ENCODE measurements at places on chromosomes 5 and 9.

DNA sequence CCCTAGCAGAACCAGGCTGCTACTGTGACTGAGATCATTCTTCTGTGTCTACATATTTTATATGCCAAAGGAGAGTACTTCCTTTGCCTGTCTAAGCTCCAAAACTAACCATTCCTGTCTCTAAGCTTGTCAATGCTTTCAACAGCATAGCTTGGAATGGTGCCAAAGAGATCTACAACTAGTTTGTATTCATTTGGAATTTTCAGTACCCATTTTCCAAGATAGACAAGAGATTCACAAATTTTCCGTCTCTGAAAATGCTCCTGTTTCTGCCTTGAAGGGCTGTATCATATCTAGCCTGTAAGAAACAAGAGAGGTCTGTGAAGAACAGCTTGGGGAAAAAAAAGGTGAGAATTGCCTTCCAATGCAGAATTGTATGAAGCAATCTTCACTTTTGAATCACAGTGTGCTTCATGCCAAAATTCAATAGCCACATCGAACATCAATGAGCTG is 334.4 kb upstream of the ACTBL2 start:
- DNase-seq = no peak

DNA sequence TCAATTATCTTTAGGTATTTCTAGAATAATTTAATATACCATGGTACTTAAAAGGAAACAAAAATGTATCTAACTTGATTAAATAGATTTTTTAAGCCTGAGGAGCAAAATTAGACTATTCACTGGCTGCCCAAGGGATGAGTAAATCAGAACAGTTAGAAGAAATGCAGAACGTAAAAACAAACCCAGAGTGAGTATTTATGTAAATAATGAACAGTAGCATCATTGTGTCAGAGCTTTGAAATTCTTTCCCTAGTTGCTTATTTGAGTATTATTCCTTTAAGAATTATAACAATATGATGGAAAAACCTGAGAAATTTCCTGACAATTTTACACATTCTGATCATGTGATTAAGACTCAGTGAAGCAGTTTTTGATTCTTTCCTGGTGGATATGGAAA is 200.9 kb downstream of the GDNF start:
- DNase-seq = no peak

DNA sequence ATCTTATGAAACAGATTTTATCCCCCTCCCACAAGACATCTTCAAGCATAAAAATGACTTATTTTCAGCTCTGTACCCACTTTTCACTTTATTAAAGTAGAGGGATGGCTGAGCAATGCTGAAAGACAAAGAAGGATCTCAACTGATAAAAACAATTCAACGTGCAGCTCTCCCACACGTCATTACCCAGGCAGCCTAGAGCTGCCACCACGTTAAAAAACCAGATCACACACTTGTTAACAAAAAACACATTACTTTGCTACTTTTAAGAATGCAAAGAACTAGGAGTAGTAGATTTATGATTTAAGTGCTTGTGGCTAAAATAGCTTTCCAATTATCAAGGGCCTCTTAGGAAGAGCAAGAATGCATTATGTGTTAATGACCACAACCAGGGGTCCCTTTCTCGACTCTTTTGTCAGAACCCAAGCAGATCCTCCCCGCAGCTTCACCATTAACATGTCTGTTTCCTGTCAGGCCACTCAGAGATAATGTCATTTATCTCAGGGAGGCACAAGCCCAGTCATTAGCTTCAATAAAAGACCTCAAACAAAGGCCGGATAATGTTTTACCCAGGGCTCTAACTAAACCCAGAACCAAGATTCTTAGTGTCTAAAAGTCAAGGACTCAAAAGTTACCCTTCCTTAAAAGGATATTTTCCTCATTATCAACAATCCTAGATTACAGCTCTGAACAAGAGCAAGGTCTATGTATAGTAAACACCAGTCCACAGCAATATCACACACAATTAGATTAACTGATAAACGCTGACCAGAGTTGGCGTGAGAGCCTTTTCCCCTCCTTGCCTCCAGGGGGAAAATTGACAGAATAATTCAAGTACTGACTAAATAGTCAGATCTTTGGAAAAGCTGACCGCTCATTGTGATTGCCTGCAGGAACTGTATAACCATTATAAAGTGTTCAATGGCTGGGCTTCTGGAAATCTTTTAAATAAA is 7.5 kb downstream of the ZNF608 start:
- no peak for DNase-seq

DNA sequence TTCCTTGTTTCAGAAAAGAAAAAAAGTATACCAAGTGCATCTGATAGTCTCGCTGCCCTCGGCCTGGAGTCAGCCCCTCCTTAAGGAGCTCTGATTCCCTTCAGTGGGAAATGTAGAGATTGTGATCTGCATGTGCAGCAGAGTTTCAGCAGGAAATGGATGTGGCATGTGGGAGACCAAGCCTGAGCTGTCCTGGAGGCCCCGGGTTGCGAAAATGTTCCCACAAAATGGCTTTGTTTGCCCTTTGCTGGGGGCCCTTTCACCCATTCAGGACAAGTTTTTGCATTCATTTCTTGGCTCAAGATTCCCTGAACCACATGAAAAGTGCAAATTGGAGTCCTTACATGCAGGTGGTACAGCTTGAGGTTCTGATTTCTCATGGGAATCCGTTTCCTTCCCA is 230.9 kb downstream of the GADD45G start:
- DNase-seq = no peak

DNA sequence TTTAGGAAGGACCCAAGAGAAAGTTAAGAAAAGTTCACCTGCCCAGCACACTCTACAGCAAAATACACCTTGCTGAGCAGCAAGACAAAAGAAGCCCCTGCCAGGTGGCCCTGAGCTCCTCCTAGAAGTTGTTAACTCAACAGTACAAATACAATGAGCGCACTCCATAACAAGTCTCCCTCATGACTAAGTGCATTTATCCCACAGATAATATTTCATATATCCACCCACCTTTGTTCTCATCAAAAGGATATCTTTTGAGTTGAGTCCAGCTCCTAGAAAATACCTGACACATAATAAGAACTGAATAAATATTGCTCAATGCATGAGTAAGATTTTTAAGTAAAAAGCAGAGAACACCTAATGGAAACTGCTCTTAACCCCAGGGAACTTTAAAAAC is 73.3 kb downstream of the ABCA1 start:
- no peak for DNase-seq

DNA sequence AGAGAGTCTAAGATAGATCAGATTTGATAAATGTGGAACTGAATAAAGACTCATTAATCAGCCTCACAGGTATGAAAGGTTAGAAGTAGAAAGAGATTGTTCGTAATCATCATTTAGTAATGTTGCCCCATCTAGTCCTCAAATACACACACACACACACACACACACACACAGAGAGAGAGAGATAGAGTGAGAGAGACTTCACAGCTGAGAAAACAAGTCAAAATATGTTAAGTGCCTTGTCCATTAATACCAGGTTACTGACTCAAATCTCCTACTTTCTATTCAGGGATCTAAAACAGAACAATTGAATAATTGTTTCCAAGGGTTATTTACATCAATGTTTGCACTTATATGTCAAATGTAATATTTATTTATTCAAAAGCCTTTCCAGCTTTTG is 284.6 kb downstream of the MRPS30 start:
- DNase-seq = no peak

DNA sequence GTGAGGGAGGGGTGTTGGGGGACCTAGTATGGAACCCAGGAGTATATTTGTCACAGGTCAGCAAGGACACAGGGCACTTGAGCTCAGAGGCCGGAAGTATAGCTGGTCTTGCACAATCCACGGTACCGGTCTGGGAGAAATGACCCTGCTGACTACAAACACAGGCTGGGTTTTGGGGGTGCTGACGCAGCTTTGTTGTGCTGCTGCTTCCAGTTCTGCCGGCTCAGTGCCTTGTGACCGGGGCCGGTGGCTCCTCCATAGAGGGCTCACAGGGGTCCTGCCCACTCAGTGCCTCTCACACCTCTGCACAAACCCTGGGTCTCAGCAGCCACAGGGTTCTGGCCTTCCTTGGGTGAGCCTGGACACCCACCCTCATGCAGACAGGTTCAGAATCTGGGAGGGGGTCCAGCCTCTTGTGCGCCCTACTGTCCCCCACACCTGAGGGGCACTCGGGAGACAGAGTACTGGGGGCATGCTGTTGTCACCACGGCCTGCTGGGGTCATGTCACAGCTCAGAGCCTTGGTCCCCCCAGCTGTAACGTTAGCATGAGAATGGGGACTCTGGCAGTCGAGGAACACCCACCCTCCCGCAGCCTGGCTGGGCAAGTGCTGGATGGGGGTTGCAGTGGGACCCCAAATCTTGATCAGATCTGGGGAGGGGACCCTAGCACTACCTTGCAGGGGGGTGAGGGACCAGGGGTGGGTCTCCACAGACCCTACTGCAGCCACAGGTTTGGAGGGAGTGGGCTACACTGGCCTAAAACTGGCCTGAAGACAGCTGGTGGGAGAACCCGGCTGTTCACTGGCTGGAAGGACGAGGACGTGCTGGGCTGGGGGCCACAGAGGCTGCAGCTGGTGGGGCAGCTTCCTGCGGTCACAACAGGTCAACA is 17.7 kb downstream of the NINJ1 start:
- DNase-seq = no peak

- no peak for DNase-seq
Observed at GRCh38 chr5:126366199-126366560, 57.0 kb upstream of the GRAMD2B start.

- DNase-seq = no peak
Observed at GRCh38 chr5:59843511-59844213, 49.9 kb downstream of the PDE4D start.

DNA sequence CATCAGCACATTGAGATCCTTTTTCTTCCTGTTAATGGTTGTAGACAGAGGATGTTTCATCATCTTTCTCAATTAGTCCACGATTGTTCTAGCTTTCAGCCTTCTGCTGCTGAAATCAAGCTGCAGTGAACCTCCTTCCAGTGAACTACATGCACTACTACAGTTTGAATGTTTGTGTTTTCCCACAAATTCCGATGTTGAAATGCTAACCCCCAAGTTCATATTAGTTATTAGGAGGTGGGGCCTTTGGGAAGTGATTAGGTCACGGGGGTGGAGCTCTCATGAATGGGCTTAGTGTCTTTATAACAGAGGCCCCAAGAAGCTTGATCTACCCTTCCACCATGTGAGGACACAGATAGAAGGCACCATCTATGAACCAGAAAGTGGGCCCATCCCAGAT is 32.9 kb downstream of the NSG2 start:
- no peak for DNase-seq

- no peak for DNase-seq
Observed at GRCh38 chr5:168118042-168118668, 173.3 kb upstream of the WWC1 start.

DNA sequence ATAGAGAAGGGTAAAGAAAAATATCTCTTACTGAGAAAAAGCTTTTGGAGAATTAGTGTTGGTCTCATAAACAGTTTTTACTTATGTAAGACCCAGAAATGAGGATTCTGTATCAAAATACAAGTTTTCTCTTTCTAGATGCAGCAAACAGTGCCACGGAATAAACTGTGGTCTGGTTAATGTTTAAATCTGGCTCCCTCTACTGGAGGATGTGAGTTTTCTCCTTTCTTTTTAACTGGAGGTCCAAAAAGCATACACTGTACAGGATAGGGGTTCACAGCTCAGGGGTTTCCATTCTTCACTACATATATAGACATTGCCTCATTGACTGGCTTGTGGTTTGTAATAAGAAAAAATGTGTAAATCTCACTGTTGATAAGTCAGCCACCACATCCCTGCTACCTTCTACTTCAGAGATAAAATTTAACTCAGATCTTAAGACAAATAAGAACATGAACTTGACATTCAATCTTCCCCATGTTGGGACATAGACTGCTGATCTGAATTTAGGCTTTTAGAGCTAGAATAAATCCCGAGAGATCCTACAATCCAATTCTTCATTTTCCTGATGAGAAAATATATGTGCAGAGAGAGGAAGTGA is 98.9 kb downstream of the CFAP95 start:
- no peak for DNase-seq

GRCh38 chr5:109668668-109669422 is 20.9 kb upstream of the MAN2A1 start:
- DNase-seq = no peak

- DNase-seq = no peak
Observed at GRCh38 chr5:1178529-1179382, 22.6 kb upstream of the SLC6A19 start.

DNA sequence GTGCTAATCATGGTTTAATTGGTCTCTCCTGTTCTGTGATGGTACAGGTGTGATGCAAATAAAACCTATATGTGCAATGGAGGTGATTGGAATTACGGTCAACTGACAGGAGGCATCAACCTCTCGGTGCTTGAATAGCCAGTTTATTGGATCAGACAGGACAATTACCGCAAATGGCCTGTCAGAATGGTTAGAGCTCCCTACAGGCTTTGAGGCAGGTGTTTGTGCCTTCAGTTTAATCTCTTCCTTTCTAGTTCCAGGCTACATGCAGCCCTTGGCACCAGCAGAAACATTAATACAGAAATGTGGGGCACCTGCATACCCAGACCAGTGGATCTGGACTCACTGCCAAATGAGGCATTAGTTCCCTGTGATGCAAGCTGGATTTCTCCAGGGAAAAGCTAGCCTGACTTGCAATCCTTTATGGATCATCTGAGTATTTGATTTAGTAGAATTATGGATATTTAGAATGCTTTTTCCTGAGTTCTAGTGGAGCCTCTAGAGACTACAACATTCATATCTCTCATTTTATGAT is 128.6 kb downstream of the MAT2B start:
- DNase-seq = no peak

DNA sequence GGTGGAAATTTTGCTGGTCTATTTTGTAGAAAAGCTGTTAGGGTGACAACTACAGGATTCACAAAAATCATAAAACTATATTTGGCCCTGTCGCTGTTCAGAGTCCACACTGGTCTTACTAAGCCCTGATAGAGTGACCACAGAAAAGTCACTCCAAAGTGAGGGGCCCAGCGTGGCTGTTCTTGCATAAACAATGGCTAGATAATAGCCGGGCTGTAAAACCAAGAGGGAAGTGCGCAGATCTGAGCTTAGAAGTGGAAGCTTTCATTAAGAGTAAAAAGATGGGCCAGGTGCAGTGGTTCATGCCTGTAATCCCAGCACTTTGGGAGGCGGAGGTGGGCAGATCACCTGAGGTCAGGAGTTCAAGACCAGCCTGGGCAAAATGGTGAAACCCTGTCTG is 15.5 kb upstream of the CTSL start:
- DNase-seq = no peak

- DNase-seq = no peak
Observed at GRCh38 chr5:157331807-157332206, 65.9 kb downstream of the CYFIP2 start.

DNA sequence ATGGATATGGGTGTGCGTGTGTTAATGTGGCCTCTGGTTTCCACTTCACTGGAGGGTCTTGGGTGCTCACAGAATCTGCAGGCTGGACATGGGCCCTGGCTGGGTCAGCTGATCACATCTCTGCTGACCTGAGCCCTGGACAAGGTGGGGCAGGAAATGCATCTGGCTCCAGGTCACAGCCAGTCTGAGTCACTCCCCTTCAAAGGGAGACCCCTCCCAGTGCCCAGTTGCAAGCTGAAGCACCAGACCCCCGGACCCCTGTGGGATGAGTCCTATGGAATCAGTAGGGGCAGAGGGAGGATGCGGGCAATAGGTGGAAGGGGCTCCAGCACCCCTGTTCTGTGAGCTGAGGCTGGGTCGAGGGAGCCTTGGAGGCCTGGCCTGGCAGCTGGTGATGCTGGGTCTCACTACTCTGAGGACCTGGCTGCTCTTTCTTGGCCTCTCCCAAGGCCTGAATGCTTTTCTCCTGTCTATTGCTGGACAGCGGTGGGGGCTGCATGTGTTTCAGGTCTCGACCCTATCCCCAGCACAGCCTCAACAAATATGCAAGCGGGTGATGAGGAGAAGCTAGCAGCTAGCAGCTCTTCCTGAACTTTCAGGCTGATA is 54.5 kb downstream of the PHF2 start:
- no peak for DNase-seq
